ENCODE measurements at places on chromosomes 13 and 19. TPM values are rescaled to one million over a fixed set of nuclear protein-coding genes. Genes with fewer than 3 reads are reported as not detected.

GRCh38 chr13:110470272-110471009 is 91.1 kb downstream of the RAB20 start:
- DNase-seq, result no peak

GRCh38 chr13:44068737-44069136 is 189.0 kb downstream of the LACC1 start:
- no peak for DNase-seq

DNA sequence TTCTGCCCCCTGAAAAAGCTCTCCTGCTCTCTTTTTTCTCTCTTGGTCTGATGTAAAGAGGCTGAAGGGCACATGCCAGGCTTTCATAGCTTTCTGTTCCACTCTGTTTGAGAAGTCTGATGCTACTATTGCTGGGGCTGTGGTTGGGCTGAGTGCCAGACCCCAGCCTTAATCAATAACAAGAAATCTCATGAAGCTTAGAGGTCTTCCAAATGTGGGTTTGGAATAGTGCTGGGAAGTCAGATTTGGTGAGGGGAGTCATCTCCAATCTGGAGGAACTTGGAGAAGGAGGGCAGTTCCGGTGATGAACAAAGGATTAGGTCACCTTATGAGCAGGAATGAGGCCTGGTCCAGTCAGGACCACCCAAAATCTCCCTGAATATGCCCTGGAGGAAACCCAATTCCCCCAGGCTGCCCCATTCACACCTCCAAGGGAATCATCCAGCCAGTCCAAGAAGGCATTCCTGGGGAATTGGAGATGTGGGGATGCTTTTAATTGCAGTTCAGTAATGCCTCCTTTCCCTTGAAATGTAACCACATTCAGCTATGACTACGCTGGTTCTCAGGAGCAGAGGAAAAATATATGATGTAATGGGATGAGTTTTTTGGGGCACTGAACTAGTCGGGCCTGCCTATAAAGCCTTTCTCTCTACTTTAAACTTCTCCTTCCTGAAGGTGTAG is 102.0 kb downstream of the STARD13 start:
- no peak for DNase-seq

DNA sequence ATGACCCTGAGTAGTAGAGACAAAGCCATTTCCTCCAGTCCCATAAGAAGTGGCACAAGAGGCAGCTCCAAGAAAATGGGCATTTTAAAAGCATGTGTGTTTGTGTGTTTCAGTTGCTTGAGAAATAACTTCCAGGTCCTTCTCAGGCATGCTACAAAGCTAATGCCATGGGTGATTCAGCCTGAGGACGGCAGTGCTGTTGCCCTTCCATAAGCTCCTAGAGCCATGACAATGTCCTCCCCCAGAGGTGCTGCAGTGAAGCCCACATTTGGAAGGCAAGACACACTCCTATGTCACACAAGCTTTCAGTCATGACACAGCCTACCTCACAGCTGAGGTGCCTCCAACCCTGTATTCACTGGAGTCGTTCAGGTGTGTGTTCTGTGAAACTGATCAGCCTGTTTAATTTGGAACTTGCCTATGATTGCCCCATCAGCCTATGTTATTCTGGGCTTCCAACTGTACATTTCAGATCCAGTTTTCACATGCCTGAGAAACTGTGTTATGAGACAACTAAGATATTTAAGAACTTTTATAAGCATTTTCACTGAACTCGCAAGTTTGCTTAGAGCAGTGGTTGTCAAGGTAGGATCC is 213.6 kb downstream of the FOXO1 start:
- DNase-seq, result no peak

DNA sequence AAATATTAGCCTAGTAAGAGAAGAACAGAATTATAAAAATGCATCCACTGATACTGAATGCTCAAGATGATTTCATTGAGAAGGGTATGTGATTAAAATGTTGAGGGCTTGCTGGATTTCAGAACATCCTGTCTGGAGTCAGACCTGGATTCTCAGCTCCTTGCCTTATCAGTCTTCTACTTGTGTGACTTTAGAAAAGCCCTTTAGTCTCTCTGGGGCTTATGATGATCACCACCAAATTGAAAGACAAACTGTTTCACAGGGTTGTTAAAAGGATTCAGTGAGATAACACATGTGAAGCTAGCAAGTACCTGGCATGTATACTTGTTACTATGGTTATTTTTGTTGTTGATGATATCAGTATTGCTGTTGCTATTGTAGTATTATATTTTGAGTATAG is 118.4 kb downstream of the GPC6 start:
- DNase-seq, result no peak

GRCh38 chr19:439167-439900 is 21.5 kb downstream of the SHC2 start:
- no peak for DNase-seq

- no peak for DNase-seq
These were observed 53.9 kb upstream of the ZNF536 start for GRCh38 chr19:30318261-30318660.

- DNase-seq, result no peak
These were observed 3.2 kb downstream of the ZNF628 start for GRCh38 chr19:55479451-55480230.

DNA sequence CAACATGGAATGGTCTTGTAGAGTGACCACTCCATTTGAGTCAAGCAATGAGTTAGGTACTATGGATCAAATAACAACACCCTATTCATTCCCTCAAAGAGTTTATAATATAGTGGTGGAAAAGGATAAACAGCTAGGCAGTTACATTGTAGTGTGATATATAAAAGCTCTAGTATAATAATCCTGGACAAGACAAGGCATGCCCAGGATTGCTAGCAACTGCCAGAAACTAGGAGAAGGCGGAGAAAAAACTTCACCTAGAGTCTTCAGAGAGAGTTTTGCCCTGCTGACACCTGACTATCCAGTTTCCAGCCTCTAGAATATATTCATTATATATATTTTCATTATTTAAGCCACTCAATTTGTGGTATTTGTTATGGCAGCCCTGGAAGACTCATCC is 530.6 kb downstream of the KLF12 start:
- DNase-seq, result no peak

GRCh38 chr13:30615866-30616541 is 1.7 kb upstream of the USPL1 start:
- DNase-seq, result no peak

DNA sequence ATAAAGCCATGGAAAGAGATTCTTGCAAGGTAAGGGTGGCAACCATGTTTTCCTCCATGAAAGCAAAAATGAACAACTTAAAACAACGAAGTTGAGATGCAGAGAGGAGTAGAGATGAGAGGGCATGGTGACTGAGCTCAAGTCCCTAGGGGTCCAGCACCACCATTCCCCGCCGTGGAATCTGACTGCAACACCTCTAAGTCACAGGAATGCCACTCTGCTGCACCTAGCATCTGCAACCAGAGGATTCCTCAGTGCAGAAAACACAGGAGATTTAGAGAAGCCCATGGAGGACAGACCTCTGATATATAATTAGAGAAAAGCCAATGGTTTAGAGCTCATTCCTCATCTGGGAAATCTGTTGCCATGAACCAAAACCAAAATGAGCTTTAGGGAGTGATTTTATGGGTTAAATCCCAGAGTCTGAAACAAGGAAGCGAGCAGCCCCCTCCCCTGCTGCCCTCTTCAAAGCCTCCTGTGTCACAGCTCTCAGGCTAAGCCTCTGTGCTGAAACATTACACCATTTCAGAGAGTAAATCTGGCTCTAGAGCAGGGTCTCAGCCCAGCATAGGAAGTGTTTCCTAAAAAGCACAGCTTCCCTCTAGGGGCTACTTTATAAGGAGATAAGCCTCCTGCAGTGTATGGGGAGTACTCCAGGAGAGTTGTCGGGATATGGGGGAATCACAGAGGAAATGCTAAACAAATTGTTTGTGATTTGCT is 1043.6 kb downstream of the UQCRFS1 start:
- DNase-seq, result no peak

DNA sequence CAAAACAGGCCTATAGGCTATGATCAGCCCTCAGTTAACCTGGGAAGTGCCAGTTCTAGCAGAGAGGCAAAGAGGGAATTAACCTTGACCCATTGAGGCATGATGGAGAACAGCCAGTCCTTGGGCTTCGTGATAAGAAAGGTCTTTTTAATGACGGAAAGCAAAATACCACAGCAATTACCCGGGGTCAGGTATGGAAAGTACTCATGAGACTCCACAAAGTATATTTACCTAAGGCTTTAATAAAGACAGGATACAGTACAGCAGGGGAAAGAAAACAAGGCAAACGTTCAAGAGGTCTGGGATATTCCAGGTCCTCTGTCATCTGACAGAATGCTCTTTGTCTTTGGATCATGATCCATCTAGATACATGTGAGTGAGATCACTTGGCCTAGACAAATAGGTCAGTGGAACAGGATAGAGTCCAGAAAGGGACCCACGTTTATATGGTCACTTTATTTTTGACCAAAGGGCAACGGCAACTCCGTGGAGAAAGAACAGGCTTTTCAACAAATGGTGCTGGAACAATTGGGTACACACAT is 52.2 kb downstream of the WDFY2 start:
- DNase-seq, result no peak

DNA sequence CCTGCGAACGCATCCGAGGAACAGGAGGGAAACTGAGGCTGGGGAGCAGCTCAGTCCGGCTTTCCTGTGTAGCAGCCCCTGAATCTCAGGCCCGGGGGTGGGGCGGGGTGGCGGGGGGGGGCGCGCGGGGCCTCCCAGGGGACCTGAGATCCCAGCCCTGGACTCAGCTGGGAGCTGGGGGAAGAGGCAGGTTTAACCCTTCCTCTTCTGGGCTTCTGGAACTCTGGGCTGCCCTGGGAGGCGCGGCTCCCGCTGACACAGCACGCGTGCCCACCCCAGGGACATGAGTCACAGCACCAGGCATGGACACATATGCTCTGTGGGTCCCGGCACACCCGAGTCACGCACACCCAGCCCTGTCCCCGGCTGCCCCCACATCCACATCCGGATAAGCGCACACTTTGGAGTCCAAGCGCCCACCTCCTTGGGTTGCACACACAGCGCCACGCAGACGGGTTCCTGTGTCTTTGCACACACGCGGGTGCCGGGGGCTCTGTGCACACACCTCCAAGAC is 3.5 kb upstream of the CIRBP start:
- DNase-seq, result no peak

- DNase-seq, result no peak
These were observed 6.9 kb upstream of the OVOL3 start for GRCh38 chr19:36103842-36104552.

- no peak for DNase-seq
These were observed 50.0 kb upstream of the DOCK9 start for GRCh38 chr13:99027661-99028425.

- DNase-seq, result no peak
These were observed 72.5 kb upstream of the MRI1 start for GRCh38 chr19:13691569-13692435.

DNA sequence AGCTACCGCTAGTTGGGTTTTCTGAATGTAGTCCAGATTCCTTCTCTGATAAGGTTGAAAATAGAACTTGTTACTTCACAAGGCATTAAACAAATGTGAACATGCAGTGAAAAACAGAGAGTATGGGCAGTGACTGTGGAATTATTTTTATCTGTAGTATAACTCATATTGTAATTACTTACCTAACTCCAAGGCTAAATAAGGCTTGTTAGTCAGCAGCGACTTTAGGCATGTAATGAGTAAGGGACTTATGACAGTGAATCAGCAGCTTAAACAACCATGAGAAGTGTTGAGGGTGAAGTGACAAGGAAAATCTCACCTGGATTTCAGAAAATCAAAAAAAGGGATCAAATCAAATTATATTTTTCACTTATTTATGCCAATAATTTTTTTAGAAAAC is 1719.5 kb upstream of the MIR17HG start:
- DNase-seq, result no peak

GRCh38 chr19:5595745-5596144 is 26.8 kb downstream of the SAFB2 start:
- no peak for DNase-seq

- DNase-seq, result no peak
These were observed 79.9 kb upstream of the RAP2A start for GRCh38 chr13:97353927-97354675.

- DNase-seq, result no peak
These were observed 227.0 kb upstream of the RFC3 start for GRCh38 chr13:33590936-33591335.

DNA sequence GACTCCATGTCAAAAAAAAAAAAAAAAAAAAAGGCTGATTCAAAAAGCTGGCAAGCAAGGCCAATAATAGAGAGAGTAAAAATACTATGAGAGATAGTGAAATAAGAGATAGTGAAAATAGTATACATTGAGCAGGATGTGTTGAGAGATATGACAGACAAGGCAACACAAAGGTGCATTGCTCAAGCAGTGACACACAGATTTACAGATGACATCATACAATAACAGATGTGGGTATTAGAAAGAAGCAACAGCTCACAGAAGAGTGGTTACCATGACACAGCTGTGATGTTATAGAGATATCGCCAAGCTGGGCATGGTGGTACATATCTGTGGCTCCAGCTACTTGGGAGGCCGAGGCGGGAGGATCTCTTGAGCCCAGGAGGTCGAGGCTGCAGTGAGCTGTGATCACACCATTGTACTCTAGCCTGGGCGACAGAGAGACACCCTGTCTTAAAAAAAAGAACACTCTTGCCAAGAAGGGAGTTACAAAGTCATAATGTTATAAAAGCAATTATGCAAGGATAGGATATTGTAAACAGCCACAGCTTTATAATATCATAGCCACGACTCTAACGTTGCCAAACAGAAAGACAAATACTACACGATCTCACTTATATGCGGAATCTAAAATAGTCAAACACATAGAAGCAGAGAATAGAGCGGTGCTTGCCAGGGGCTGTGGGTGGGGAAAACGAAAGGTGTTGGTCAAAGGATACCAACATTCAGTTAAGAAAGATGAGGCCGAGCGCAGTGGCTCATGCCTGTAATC is 10.3 kb downstream of the TNFSF9 start:
- DNase-seq, result no peak

The ARHGAP45 gene
- total RNA-seq, result 1,025 TPM

GRCh38 chr13:60135344-60135743 is 28.4 kb downstream of the DIAPH3 start:
- DNase-seq, result no peak

DNA sequence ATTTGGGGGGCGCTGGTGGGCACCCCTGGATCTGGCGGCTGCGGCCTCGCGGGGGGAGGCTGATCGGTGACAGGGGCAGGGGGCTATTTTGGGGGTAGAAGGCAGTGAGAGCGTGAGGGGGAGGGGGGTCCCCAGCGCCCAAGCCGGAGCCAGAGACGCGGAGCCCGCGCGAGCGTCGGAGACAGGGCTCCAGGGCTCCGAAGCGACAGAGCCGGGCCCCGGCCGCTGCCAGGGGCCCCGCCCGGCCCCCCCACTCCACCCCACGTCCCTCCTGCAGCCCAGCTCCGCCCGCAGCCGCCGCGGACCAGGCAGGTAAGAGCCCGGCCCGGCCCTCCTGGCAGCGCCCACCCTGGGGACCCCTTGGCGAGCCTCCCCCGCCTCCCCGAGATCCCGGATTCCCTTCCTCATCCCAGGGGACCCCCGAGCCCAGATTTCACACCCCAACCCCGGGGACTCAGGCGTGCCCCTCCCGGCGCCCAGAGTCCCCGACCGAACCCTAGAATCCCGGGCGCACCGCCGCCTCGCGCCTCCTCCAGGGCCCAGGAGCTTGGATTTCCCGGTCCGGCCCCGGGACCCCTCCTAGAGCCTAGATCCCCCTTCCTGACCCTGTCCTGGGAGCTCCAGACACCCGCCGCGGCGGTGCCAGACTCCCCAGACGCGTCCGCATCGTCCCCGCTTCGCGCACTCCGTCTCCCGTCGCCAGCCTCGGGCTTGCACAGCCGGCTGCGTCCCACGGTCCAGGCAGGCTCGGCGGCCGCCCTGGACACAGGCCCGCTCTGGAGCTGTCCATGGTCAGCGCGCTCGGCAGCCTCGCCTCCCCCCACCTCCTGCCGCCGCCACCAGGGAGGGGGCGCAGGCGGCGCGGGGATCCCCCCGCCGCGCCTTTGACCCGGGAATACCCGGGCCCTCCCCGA is at the start of gene PPFIA3:
Gene PPFIA3 (plus strand): TSS at position 134 of the 914 bp plus-strand sequence. CDS start 8,330 bp downstream, outside the sequence.
- no peak for DNase-seq

- no peak for DNase-seq
These were observed 43.6 kb downstream of the LYL1 start for GRCh38 chr19:13058951-13059660.
